ENCODE measurements at places on chromosomes 7 and 10.

GRCh38 chr7:142587578-142588191, 161.6 kb upstream of the PRSS1 start:
- DNase-seq, result peak; percentile 30

DNA sequence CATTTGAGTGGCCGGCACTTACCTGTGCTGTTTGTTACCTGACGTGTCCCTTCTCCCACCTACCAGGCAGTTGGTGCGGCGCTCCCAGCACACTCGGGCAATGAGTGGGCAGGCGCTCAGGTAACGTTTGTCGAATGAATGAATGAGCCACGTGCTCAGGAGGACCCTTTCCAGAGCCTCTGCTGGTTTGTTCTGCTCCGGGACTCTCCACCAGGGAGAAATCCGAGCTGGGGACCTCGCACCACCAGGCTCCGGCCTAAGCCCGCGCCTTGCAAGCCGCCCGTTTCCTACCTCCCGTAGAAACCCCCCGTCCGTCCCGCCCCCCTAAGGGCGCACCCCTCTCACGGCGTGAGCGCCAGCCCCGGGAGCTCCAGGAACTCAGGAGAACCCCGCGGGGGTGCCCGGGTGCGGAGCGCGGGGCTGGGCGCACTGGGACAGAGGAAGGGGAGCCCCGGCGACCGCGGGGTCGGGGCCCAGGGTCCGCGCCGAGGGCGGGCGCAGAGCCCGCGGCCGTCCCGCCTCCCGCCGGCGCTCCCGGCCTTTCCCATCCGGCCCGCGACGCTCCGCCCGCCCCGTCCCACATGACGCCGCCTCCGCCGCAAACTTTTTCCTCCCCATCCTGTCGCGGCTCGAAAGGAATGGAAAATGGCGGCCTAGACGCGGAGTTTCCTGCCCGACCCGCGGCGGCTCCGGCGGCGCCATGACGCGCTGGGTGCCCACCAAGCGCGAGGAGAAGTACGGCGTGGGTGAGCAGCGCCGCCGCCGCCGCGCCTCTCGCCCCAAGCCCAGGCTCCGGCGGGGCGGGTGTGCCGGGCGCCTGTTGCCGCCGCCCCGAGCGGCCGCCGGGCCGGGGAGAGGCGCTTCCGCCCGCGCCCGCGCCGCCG, at the start of gene DOCK1:
Gene DOCK1, plus strand, starts transcription at position 611 of the 884 bp plus-strand sequence. Its CDS starts 90 bp downstream, at position 701.
- DNase-seq, result peak; percentile 57

- no peak for DNase-seq
These were observed 125.5 kb downstream of the RNLS start for GRCh38 chr10:88457660-88458059.

DNA sequence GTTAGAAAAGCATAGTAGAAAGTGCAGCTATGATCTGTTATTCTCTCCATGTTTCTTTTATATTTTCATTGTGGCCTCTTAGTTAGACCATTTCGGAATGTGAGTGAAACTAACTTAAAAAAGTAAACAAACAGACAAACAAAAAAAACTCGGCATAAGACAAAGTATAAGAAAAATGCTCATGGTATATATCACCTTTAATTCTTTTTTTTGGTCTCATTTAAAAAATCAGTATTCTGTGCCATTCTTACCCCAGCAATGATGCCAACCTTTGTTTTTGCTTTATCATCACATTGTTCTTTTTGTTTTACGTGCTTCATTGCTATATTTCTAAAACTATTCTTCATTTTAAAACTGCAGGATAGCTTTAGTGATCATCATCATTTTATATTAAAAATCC, 2.8 kb upstream of the TMEM229A start:
- DNase-seq, result no peak

DNA sequence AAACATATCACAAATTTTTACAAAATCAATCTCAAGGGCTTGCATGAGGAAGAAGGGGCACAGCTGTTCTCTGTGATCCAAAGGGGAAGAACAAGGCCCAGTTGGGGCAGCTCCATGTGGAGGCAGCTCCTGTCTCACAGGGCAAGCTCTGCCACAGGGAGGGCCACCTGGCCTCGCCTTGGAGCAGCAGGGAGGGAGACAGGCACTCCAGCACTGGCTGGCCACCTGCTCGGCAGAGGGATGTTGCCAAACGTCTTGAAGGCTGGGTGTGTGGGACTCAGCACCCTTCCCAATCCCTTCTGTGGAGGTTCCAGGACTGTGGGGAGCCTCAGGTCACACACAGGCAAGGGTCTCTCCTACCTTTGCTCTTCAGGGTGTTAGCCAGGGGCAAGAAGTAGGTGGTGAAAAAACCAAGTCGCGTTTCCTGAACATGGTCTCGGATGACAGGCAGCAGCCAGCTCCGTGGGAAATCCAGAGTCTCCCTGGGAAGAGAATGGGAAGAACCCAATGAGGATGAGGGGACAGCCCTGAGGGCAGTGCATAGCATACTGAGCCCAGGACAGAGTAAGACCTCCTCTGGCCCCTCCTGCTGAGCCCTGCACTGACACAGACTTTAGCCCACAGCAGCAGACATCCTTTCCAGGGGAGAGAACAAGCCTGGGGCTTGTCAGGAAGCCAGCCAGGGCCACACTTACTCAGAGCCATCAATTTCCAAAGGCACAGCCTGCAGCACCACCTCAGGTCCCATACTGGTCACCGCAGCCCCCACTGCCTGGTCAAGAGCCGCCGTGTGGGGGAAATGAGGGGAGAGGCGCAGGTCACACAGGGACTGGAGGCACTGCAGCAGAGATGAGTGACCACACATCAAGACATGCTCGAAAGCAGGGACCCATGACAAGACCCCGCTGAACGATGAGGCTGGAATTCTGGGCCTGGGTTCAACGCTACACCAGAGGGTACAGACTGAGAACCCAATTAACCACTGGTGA, 21.9 kb downstream of the RRP12 start:
- DNase-seq, result no peak

GRCh38 chr10:5944389-5945189, 32.8 kb downstream of the IL15RA start:
- peak; percentile 44 for DNase-seq

GRCh38 chr10:21860718-21861117, 142.8 kb downstream of the DNAJC1 start:
- DNase-seq, result no peak

DNA sequence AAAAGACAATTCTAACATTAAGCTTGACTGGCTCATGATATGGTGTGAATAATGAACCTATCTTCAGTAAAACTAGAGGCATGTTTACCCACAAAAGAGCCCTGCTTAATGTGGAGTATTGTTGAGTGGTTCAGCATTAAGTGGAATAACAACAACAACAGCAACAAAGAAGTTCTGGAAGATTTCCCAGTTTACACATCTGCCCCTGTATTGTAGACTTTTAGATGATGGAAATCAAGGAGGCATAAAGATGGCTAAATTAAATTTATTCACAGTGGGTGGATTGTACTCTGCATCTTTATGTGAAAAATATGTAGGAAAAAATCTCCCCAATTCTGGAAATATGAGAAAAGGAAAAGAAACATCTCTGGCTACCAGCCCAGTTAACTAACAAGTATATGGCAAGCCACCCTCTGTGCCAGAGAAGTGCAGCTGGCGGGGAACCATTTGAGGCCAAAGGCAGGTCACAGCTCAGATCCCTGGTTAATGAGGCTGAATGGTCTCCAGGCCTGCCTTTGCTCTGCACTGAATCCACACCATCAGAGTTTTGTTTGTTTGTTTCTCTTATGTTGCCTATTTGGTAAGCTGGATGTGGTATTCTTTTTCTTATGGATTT, 186.0 kb downstream of the SEMA3D start:
- no peak for DNase-seq

- DNase-seq, result no peak
These were observed 647 bp upstream of the GSAP start for GRCh38 chr7:77416621-77417371.

- DNase-seq, result peak; percentile 62
These were observed 59.2 kb downstream of the HK1 start for GRCh38 chr10:69337296-69338132.

- no peak for DNase-seq
These were observed 112.2 kb upstream of the GATA3 start for GRCh38 chr10:7942316-7942715.

GRCh38 chr7:155346285-155346684, 48.6 kb downstream of the INSIG1 start:
- no peak for DNase-seq

DNA sequence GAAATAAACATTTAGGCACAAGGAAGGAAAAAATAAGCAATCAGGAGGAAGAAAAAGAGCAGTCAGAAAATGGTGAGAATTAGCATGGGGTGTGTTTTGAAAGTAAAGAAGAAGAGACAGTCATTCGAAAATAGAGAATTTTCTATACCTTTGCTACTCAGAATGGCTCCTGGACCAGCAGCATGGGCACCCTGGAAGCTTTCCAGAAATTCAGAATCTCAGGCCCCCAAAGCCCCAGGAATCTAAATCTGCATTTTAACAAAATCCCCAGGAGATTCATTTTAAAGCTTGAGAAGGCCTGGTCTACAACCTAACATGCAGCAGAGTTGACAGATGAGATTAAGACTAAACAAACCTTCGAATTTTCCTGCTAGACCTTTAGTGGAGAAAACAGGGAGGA, 131.2 kb upstream of the HDAC9 start:
- DNase-seq, result no peak

- no peak for DNase-seq
These were observed 89.8 kb downstream of the UNCX start for GRCh38 chr7:1322240-1323110.

- no peak for DNase-seq
These were observed 41.0 kb upstream of the RAPGEF5 start for GRCh38 chr7:22397981-22398380.

DNA sequence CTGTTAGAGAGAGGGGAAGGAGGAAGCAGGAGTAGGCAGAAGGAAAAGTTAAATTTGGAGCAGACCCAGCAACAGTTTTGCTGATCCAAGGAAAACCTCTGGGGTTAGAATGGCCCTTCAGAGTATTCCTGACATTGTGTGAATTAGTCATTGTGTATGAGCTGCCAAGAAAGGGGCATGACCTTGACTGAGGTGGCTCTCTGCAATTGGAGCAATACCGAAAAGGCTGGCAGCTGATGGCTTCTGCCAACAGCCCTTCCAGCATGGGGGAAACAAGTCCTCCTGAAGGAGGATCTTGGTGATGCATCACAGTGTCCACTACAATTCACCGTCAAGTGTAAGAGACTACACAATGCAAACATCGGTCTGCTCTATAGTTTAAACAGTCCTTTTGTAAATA, 20.6 kb upstream of the WASL start:
- no peak for DNase-seq

- DNase-seq, result no peak
These were observed 778.0 kb downstream of the MAGI2 start for GRCh38 chr7:78675511-78675910.

DNA sequence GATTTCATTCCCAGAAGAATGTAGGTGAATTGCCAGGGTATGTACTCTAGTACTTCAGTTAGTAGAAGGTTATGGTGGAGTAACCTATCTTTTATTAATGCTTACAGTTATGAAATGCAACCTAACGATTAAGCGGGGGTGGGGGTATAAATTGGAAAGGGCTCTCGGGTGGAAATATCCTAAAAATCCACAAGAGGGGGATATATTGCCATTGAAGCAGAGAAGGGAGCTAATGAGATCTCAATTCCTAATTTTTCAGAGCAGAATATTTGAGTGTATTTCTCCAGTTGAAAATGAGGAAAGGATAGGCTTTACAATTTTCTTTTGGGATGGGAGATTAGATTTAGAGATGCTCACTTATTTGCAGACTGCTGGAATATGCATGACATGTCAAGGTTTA, 90.8 kb downstream of the DNAJB9 start:
- no peak for DNase-seq

DNA sequence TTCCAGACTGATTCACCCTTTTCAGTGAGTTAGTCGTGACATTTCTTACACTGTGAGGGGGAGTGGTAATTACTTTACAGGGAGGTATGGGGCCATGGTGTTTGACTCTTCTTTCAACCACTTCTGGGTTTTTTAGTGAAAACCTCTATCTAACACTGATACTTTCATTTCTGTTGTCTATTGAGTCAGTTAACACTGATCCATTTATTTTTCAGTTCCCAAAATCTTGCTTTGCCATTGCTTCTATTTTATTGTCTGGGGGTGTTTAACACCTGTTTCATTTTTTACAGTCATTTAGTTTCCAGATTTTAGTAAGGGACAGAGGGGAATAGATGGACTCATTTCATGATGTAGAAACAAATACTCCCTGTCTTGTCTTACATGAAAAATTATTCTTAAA, 61.5 kb downstream of the HELLS start:
- DNase-seq, result no peak

- no peak for DNase-seq
These were observed 55.7 kb upstream of the RELN start for GRCh38 chr7:104045183-104045582.

GRCh38 chr7:29457565-29458011, 106.0 kb upstream of the PRR15 start:
- DNase-seq, result peak; percentile 75

- no peak for DNase-seq
These were observed 18.0 kb downstream of the C10orf105 start for GRCh38 chr10:71701496-71702132.

- no peak for DNase-seq
These were observed 46.3 kb downstream of the INSYN2A start for GRCh38 chr10:127150136-127150535.

GRCh38 chr10:3452683-3453361, 280.2 kb upstream of the PITRM1 start:
- no peak for DNase-seq

DNA sequence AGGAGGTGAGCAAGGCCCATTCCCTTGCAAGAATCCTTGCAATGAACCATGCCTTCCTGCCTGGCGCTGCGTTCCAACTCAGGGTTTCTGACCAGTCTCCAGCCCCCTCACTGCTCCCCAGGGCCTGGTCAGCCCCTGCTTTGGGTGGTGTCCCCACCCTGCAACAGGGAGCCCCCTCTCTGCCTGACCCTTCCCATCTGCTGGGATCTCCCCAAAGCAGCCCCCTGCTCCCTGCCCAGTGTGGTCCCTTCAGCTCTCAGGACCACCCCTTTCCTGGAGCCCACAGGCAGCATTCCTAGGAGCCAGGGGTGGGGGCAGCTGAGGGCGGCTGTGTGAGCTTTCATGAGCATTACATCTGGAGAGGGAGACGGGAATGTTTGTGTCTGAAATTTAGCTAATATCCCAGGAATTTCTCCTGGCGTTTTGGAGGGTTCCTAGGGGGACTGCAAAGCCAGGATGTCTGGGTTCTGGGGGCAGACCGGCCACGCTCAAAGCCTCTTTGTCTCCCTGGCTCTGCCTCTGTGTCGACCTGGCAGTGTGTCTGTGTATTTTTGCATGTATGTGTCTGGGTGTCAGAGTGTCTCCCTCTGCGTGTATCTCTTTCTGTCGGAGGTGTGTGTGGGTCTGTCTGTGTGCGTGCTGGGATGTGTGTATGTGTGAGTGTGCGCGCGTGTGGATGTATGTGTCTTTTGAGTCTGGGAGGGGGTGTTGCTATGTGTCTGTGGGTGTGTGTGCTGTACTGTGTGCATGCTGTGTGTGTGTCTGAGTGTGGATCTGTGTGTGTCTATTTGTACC, 300.5 kb upstream of the ZMIZ1 start:
- no peak for DNase-seq

GRCh38 chr7:41277561-41277960, 425.3 kb downstream of the INHBA start:
- no peak for DNase-seq
